Trophoblast cell (in vitro differentiated cells and primary cell): ENCODE measurements at places on chromosomes 1 and 21.

GRCh38 chr1:23101101-23101827, 67.4 kb downstream of the LUZP1 start:
- no peak overlapping the region for H3K4me3 ChIP-seq
- H3K27me3 ChIP-seq = no peaks in the 10 kb centered on the region
- peaks cover 17% of the 10 kb centered on the region for H3K4me1 ChIP-seq
- H3K36me3 ChIP-seq = peaks cover 5% of the 10 kb centered on the region
- peak; percentile 44 for DNase-seq

DNA sequence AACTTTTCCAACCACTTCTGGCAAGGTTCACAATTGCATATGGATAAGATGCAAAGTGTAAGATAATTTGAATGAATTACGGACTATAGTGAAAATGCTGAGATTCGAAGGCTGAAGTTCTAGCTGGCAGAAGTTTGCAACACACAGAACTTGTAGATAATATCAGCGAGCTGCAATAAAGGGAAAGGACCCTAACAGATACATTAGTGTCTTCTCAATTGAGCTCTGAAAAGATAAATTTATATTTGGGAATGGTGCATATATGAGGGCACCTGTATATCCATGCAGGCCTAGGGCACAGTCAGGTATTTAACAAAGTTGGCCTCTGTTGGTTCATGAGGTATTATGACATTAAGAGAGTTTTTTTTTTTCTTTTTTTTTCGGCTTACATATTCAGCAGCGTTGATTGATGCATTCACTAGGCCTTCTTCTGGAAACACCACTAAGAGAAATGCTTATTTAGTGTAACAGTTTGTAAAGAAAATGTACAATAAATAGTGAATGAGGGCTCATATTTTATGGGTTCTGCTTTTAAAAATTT, 2.2 kb downstream of the NFIA start:
- H3K27me3 ChIP-seq = peaks cover 42% of the 10 kb centered on the region
- no peak overlapping the region for H3K4me3 ChIP-seq
- H3K4me1 ChIP-seq = peaks cover 11% of the 10 kb centered on the region
- H3K27ac ChIP-seq = no peak overlapping the region
- H3K36me3 ChIP-seq = no peaks in the 10 kb centered on the region

- H3K36me3 ChIP-seq = no peaks in the 10 kb centered on the region
- no peak overlapping the region for H3K27ac ChIP-seq
- no peak overlapping the region for H3K4me3 ChIP-seq
- peak; percentile 77 for DNase-seq
- H3K4me1 ChIP-seq = no peaks in the 10 kb centered on the region
These were observed 244.5 kb downstream of the NEGR1 start for GRCh38 chr1:72037745-72038343.

DNA sequence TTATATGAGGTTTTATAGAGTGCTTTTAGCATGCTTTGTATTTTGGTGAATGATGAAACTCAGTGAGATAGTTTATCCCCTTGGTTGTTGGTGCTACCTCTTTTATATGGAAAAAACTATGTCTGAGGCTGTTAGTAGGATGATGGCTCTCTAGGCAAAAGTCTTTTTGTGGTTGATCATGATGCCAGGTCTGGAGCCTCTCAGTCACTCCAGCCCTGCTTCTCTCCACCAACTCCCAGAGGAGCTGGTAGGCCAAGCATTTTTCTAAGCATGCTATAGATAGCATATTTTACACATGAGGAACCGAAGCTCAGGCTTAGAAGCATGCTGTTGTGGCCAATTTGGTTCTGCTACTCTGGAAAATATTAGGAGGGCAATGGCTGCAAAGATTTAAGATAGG, 82.2 kb downstream of the FMN2 start:
- no peaks in the 10 kb centered on the region for H3K4me1 ChIP-seq
- no peak for DNase-seq
- no peak overlapping the region for H3K27ac ChIP-seq
- no peak overlapping the region for H3K4me3 ChIP-seq
- H3K27me3 ChIP-seq = no peaks in the 10 kb centered on the region

- H3K27me3 ChIP-seq = no peaks in the 10 kb centered on the region
- no peak for DNase-seq
- H3K27ac ChIP-seq = no peak overlapping the region
These were observed 12.8 kb upstream of the MIXL1 start for GRCh38 chr1:226210571-226211176.

DNA sequence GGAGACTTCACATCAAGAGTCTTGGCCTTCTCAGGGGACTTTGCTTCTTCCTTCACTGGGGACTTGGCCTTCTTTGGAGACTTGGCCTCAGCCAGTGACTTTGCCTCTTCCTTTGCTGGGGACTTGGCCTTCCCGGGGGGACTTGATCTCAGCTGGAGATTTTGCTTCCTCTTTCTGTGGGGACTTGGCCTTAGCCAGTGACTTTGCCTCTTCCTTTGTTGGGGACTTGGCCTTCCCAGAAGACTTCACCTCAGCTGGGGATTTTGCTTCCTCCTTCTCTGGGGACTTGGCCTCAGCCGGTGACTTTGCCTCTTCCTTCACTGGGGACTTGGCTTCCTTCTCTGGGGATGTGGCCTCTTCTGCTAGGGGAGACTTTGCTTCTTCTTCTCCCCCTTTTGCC, 13.5 kb upstream of the CD2 start:
- no peaks in the 10 kb centered on the region for H3K4me1 ChIP-seq
- no peak for DNase-seq
- H3K36me3 ChIP-seq = peaks cover 3% of the 10 kb centered on the region

GRCh38 chr1:7136166-7136953, 351.1 kb downstream of the CAMTA1 start:
- no peaks in the 10 kb centered on the region for H3K36me3 ChIP-seq
- no peaks in the 10 kb centered on the region for H3K27me3 ChIP-seq
- no peak overlapping the region for H3K27ac ChIP-seq
- H3K4me1 ChIP-seq = no peaks in the 10 kb centered on the region

GRCh38 chr1:243841507-243841906, 8.5 kb downstream of the AKT3 start:
- H3K27me3 ChIP-seq = no peaks in the 10 kb centered on the region
- peaks cover 2% of the 10 kb centered on the region for H3K4me1 ChIP-seq
- no peak for DNase-seq
- H3K27ac ChIP-seq = no peak overlapping the region
- H3K4me3 ChIP-seq = no peak overlapping the region
- H3K36me3 ChIP-seq = no peaks in the 10 kb centered on the region

GRCh38 chr1:229557200-229557850, 1.2 kb downstream of the ABCB10 start:
- no peak overlapping the region for H3K4me3 ChIP-seq
- H3K27me3 ChIP-seq = no peaks in the 10 kb centered on the region
- DNase-seq = no peak
